ENCODE measurements at places on chromosomes 16 and 17.

GRCh38 chr16:20944861-20945574 is 44.4 kb downstream of the LYRM1 start:
- peak; percentile 81 for DNase-seq

GRCh38 chr16:86462334-86463084 is 47.8 kb upstream of the FOXF1 start:
- no peak for DNase-seq

GRCh38 chr16:68238029-68238345 is 2.1 kb upstream of the ESRP2 start:
- no peak for DNase-seq

DNA sequence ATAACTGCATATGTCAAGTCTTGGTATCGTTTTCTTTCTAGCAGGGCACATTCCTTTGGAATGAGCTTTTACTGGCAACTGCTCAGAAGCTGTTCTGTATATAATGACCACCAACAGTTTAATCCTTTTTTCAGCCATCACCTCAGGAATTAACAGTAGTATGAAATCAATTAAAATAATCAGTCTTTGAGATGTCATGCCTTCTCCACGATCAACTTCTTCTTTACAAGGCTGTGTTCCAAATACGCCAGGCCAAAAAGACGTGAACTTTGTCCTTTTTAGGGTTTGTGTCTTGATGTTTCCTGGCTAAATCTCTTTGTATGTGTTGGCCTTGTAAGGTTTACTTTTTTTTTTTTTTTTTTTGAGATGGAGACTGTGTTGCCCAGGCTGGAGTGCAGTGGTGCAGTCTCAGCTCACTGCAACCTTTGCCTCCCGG is 54.9 kb downstream of the ABCC1 start:
- no peak for DNase-seq

GRCh38 chr17:17365476-17366110 is 62.4 kb downstream of the NT5M start:
- DNase-seq = no peak

- no peak for DNase-seq
Measured at GRCh38 chr16:19573997-19574396, 18.5 kb downstream of the VPS35L start.

GRCh38 chr17:31508288-31509094 is 117.0 kb downstream of the RAB11FIP4 start:
- peak; percentile 88 for DNase-seq

GRCh38 chr17:56867948-56868376 is 34.0 kb downstream of the DGKE start:
- DNase-seq = no peak

DNA sequence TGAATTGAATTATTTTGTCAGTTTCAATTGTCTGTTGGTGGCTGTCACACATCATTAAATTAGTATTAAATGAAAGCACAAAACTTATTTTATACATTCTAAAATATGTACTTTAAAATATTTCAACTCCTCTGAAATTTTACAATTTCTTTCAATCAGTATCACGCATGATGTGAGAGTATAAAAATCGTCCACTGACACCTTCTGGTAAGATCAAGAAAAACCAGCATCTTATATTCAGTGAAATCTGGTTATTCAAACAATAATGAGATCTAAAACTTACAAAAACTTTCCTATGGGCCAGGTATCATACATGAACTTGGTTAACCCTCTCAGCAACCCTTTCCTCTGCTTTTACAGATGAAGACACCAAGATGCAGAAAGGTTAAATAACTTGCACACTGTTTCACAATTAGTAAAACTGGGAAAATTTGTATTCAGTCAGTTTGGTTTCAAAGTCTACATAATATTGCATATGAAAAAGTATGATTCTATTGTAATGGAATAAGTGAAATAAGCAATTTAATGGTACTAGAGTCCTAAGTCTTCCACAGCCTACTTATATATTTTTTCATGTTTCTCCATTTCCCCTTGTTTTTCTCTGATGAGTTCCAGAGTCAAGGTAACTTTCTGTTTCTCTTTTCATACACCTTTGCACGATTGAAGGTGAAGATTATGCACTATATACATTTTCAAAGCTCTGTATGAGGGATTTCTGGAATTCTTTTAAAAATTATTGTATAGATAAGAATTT is 58.7 kb downstream of the EFCAB5 start:
- no peak for DNase-seq

DNA sequence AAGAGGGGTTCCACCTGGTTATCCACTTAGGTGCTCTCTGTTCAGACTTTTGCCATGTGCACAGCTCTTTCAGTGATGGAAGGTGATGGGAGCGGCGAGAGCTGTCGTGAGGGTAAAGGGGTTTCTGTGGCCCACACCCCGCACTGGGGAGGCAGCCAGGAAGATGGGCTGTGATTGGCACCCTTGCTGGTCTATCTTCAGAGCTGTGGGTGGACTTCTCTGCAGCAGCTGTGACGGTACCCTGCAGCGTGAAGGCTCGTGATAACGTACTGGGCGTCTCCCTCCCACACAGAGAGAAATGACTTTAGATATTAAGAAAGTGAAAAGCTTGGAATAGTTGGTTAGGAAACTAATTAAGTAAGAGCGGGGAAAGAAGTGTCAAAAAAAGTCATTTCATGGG is 45.8 kb downstream of the MPRIP start:
- DNase-seq = no peak

DNA sequence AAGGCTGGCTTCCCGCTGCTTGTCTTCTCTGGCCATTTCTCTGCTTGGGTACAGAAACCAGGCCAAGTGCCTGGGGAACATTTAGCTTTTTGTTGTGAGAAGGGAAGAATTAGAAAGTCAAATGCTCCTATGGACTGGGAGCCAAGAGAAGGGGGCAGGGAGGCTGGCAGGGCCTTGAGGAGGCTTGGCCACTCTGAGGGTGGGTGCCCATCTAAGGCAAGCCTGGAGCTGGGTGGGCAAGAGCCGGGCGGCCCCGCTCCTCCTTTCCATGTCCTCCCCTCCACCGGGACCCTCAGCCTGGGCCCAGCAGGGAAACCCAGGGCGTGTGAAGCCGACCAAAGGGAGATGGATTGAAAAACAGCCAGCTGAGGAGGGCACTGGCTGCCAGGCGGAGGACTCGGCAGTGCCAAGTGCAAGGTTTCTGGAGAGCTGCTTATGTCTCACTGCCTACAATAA is 69.4 kb downstream of the NTN1 start:
- DNase-seq = no peak

- no peak for DNase-seq
Measured at GRCh38 chr17:54932711-54933110, 32.1 kb downstream of the TOM1L1 start.

DNA sequence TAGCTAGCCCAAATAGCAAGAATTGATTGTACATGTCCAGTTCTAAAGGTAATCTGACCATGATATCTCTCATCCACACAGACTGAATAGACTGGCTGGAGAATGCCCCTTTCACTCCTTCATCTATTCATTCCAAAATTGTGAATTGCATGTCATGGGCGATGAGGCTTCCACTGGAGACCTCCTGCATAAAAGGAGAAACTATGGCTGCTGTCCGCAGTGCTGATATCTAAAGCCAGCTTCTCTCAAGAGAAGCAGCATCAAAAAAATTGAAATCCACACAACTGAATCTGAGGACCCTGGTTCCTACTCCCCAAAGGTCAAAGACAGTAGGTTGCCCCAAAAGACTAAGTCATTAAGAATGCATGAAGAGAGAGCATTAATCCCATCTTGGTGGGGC is 7.9 kb upstream of the SCNN1G start:
- DNase-seq = no peak

- DNase-seq = no peak
Measured at GRCh38 chr16:23072769-23073549, 76.3 kb downstream of the USP31 start.

DNA sequence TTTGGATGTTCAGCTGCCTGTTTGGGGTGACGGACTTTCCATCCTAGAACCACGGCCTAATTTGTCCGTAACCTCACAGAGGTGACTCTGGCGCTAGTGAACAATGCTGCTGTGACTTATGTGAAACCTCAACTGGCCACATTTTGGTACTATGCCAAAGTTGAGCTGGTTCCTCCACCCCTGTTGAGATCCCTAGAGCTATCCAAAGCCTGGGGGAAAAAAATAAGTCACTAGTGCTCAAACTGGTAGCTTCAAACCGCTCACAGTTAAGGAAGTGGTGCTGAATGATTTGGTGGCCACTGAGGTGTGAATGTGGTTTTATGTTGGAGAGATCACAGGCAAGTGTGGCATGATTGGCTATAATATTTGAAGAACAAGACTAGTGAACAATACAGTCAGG is 11.3 kb upstream of the TUBG2 start:
- no peak for DNase-seq

GRCh38 chr16:78235168-78235800 is 135.8 kb downstream of the WWOX start:
- peak; percentile 72 for DNase-seq

Measured in T-helper 2 cell (primary cell).